ENCODE measurements at places on chromosomes 7 and 10.

DNA sequence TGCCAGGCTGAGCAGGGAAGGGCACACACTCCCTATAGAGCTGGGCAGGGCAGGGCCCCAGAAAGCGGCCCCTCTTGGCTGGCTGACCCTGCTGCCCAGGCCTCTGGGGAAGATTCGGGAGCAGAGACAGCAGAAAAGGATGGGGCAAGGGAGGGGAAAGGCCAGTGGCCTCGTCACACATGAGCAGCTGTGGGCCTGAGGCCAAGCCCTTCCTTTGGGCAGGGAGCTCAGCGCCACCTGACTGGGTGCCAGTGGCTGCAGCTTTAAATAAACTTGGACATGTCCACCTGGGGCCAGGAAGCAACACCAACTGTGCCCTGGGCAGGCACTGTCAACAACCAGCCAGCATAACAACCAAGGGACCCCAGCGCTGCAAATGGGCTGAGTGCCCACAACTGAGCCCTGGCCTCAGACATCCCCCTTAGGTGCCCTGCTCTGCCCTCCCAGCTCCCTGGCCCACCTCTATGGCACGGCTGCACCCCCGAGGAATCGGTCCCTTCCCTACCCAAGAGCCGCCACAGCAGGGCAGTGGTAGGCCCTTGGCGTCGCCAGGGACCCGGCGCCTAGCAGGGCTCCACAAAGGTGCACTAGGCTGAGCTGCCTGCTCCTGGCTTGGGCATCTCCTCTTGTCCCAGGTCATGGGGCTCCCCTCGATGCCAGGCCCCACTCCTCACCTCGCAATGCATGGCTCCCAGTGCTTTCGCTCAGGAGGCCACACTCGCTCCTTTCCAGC is 2.6 kb downstream of the CAMK2B start:
- DNase-seq: no peak

DNA sequence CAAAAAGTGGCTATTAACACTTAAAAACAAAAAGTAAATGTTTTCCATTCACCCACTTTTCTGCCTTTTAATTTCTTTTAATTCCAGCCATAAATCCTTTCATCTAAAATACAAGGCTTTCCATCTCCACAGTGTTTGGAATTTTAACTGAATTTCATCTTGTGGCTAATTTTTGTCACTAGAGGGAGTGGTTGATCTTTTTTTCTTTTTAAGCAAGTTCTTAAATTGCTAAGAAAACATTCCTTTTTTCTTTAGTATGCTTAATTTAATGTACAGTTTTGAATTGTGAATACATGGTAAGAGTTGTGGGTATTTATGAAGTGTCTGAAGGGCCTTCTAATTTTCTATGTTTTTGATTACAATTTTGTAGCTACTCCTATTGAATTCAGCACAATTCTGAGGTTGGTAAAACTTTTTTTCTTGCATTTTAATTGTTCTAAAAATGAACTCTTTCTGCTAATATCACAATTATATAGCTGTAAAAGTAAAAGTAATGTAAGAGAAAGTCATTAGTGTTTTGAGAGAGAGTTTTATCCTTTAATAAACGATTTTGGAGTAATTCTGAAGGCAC is 54.9 kb upstream of the ANK3 start:
- DNase-seq: no peak

DNA sequence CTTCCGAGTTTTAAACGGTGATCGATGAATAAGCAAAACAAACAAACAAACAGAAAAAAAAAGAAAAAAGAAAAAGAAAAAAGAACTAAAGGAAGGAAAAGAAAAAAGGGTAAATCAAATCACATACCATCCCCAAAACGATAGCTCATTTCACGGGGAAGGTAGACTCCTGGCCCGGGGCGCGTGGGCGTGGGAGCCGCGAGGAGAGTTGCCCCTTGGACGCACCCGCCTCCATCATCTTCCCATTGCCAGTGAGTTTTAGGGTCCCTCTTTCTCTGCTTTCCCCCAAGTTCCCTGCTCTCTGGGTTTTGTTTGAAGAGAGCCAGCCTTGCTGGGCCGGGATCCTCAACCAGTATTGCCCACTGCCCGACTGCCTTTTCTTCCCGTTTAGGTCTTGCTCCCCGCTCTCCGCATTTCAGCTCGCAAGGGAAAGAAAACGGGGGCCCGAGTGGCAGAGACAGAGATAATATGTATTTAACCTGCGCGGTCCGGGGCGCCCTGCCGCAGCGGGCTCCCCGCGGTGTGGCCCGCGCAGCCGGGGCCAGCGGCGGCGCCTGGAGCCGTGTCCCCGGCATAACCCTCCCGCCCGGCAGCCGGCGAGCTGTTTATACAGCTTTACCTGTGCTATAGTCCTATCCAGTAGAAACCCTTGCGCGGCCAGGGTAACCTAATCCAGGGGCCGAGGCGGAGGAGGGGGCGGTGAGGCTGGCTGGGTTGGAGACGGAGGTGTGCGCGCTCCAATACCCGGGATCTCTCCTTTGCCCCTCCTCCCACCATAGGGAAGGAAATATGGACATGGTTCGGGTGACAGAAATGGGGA is 5.2 kb upstream of the GATA3 start:
- DNase-seq: no peak

DNA sequence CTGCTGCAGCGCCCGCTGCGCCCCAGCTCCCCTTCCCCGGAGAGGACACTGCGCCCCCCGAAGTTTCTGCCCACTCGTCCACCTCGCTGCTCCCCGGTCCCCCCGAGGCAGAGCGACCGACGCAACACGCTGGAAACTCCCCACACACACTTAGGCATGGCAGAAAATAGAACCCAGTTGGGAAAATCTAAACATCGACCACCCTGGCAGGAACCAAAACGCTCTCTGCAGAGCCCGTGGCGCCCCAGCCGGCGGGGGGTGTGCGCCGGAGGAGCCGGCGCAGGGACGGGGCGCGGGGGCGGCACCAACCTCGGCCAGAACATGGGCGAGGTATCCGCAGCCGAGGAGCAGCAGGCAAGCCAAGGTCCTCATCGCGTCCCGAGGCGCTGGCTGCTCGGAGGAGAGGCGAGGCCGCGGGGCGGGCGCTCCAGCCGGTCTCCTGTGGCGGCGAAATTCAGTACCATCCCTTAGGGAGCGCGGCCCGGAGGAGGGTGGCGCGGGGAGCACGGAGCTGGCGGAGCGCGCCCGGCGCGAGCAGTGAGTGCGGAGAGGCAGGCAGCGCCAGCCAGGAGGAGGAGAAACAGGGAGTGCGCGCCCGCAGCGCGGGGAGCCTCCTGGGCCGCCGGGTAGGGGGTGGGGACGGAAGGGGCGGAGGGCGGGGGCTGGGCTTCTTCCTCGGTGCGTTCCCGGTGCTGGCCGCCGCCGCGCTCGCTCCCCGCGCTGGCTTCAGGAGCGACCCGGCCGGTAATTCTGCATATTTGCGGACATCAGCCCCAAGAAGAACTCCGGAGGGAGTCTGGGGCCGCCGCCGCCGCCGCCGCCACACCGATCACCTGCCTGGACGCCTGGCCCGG is 789 bp downstream of the PDGFA start:
- DNase-seq: no peak

GRCh38 chr7:136677471-136678365 is 190.7 kb upstream of the CHRM2 start:
- no peak for DNase-seq

- no peak for DNase-seq
These were observed 82.0 kb upstream of the JCAD start for GRCh38 chr10:30141423-30141822.

DNA sequence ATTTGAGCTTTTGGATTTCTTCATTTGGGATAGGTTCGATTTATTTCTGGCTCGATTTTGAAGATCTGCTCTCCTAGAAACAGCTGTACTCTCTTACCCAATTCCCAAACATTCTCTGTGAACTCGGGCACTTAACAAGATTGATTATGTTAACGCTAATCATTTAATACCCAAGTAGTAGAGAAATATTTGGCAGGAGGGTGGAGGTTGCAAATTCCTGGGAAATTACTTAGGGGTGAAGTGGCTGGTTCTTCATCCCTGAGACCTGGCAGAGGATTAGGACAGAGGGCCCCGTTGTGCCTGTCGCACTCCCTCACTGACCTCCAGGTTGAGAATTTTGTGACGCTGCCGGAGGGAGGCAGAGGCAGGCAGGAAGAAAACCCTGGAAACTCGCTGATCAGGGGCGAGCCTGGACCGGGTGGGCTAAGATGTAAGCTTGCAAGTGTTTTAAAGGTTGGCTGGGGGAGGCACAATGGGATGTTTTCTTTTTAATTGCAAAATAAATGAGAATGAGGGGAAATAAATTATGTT is 182.6 kb downstream of the TCF7L2 start:
- DNase-seq: no peak

GRCh38 chr10:74234569-74234968 is 83.5 kb downstream of the ADK start:
- DNase-seq: no peak

DNA sequence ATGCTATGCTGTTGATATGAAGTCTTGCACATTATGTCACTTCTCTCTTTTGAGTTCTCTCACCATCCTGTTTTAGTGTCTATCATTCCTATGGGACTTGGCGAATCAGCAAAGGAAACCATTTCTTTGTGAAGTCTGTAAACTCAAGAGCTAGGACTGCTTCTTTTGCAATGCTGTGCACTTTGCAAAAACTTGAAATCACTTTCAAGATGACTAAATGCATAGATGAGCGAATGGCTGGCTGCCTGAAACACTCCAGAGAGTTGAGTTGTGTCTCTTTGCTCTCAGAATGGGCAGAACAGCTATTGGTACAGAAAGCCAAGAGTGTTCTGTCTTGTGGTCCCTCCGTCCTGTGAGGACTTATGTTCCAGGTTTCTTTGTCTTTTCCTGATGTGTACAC is 18.3 kb upstream of the ELMO1 start:
- DNase-seq: no peak

DNA sequence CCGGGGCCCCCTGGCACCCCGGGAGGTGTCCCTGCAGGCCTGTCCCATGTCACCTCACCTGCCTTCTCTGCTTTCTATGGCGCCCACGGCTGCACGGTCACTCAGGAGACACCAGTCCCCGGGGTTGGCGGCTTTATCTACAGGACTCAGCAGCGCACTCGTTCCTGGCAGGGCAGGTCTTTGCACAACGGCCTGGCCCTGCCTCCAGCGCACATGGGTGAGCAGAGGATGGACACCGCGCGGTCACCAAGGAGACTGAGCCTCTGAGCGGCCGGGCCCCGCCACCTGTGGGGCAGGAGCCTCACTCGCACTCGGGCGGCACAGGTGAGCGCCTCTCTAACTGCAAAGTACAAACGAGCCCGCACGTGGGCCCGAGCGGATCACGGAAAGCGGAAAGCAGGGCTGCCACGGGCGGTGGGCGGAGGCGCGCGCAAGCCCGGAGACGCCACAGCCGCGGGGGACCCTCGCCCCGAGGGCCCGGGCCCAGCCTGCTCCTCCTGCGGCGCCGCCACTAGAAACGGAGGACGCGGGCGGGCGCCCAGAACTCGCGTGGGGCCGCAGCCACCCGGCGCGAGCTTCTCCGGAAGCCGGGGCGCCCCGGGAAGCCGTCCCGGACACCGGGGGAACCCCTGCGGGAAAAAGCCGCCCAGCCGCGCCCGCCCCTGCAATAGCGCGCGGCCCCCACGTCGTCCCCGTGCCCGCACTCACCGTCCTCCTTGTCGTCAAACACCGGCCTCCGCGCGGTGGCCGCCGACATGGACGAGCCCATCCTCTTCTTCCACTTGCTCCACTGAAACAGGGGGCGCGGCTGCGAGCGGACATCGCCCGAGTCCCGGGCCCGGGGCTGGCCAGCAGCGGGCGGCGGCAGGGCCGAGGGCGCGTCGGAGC is 642 bp downstream of the STK32C start:
- DNase-seq: no peak

DNA sequence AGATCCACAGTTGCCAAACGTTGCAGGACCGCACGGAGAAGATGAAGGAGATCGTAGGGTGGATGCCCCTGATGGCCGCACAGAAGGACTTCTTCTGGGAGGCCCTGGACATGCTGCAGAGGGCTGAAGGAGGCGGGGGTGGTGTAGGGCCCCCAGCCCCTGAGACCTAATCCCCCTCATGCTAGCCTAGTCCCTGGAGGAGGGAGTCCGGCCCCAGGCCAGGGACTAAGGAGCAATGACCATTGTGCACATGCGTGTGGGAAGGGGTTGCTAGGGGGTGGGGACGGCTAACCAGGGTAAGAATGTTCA is 1.5 kb upstream of the PCOLCE start:
- no peak for DNase-seq

GRCh38 chr7:57867884-57868701 is 418.1 kb downstream of the ZNF716 start:
- DNase-seq: no peak

DNA sequence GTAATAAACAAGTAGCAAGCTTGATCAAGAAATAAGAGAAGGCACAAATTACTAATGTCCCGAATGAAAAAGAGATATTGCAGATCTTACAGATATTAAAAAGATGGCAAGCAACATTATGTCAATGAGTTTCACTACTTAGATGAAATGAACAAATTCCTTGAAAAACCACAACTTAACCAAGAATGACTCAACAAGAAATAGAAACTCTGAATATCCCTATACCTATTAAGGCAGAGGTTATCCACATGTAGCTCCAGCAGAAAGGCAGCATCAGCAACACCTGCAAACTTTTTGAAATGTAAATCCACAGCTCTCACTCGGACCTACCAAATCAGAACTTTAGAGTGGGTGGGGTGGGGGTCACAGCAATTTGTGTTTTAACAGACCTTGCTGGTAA is 33.6 kb downstream of the PDE1C start:
- DNase-seq: no peak

- no peak for DNase-seq
These were observed 39.8 kb downstream of the ASB4 start for GRCh38 chr7:95525503-95525902.

GRCh38 chr7:5050676-5051075 is 5.0 kb downstream of the RBAK start:
- DNase-seq: no peak

GRCh38 chr10:58459069-58459468 is 53.6 kb upstream of the BICC1 start:
- DNase-seq: no peak

GRCh38 chr7:141986923-141987322 is 8.8 kb upstream of the MGAM start:
- DNase-seq: no peak

DNA sequence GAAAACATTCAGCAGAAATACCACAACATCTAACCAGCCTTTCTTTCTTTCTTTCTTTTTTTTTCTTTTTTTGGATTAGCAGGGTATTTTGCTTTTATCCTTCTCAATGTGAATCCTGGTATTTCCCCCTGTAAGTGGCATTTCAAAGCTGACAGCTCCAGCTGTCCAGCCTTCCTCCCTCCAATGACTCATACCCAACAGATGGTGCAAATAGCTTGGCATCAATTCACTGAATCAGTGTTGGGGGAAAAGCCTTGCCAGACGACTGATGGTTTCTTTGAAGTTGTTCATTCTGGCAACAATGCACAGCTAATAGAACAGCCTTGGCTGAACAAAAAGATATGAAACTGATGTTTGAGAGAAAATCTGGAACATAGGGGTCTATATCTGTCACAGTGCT is 316.8 kb upstream of the STEAP1 start:
- DNase-seq: no peak

GRCh38 chr10:70115948-70116682 is 16.5 kb downstream of the AIFM2 start:
- no peak for DNase-seq
